Stimulated activated CD4-positive, alpha-beta T cell treated with anti-CD3 and anti-CD28 coated beads, TNF-alpha, amount 100 ng/mL, for 24 hours (primary cell): ENCODE measurements at places on chromosomes 7 and 10.

DNA sequence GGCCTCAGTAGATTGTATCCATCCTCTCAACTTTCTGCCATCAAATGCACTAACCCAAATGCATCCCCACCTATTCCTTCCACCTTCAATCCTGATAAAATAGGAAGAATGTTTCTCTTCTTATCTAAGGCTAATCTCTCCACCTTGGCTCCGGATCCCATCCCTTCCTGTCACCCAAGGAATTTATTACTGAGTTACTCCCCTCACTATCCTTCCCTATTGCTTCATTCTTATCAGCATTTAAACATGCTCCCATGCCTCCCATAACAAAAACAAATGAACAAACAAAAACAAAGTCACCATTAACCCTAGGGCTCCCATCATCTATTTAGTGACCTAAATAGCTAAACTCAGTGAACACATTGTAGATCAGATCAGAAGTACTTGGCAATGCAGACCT lies 25.3 kb downstream of the AASS start:
- no peak for DNase-seq

GRCh38 chr10:77226452-77226851 lies 411.2 kb downstream of the KCNMA1 start:
- DNase-seq: no peak

DNA sequence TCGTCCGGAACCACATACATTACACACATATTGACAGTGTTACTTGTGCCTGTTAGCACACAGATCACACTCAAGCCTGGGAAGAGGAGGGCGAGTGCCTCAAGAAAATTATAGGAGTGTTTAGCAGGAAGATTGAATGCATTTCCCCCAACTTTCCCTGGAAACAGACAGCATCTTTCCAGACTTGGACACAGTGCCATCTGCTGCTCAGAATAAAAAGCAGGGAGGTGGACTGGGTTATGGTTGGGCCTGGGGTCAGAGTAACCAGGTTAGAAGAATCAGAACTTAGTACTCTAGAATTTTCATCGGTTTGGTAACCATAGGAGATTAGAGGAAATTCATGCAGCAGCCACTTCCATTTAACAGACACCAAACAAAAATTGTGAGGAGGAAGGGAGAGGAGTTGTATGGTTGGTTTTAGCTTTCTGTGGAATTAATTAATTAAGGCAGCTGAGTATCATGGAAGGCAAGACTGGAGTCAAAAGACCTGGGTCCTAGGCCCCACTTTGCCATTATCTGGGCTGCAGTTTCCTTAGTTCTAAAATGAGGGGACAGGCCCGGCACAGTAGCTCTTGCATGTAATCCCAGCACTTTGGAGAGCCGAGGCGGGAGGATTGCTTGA lies 43.4 kb upstream of the OPTN start:
- DNase-seq: no peak

DNA sequence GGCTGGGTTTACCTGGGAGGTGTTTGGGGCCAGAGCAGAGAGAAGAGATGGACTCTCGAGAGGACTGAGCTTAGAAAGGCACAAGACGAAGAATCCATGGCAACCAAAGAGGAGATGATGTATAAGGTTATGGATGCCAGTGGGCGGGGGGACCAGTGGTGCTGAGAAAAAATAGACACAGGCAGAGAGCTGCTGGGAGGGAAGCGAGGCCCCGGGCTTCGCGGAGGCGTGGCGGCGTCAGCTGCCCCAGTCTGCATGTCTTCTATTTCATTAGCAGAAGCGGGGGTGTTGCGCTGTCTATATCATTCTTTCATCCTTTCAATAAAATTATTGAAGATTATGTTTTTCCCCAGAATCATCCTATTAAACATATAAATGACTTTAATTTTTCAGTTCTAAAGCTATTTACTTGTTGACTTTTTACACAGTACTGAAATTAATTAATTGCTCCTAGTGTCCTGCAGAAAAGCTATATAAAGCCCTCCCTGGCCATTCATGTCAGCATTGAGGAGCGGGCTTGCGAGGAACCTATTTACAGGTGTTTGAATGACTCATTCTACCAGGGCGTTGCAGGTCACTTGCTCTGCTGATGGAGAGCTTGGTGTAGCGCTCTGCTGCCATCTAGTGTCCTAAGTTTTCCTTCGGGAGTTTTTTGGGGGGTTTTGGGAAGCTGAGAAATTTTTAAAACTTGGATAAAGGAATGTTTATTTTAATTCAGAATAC lies 42.9 kb upstream of the BHLHA15 start:
- DNase-seq: peak; percentile 52

DNA sequence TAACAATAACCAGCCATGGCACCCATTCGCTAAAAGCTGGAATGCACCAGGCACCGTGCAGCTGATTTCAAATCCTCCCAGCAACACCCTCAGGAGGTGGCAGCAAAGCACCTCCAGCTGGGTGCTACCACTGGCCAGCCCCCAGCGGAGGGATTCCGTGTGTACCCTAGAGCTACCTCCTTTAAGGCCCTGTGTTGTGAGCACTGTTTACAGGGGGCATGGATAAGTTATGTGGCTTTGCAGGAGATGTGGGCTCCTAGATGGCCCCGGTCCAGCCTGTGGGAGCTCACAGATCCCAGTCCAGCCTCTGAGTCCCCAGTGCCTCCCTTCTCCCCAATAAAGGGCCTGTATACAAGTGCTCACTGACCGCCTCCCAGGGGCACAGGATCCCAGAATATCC lies 27.1 kb downstream of the TNRC18 start:
- peak; percentile 42 for DNase-seq

DNA sequence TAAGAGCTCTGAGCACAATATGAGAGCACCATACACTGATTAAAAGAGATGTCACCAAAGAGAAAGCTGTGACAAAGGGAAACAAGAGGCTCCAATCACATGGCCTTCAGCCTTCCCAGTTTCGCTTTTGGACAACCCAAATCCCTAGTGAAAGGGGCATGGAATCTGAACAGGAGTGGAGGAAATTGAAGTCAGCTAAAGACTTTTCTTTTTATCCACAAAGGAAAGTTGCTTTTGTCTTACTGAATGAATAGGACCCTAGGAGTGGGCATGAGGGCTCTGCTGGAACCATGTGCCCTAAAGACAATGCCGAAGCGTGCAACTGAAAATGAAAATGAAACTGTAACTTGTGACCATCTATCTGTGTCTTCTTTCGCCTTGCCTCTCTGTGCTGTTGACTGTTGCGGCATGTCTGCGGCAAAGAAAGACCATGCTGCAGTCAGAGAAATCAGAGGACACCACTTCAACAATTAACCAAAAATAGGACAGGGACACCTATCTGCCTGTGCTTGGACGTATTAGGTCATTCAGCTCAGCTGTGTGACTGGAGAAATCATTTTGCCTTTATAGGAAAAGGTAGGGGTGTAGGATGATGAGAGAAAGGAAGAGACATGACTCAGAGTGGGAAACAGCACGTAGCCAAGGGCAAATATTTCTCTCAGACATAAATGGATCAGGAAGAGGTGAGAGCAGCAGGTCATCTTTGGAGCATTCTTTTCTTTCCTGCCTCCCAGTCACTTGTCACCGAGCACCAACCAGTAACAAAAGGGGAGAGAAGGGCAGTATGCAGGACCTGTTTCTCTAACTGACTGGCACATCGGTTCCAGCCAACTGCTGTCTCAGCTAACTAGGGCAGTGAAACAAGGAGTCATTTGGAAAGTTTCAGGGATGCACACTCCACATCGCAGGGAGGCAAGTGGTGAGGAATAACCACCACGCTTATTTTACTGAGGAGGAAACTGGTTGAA lies 12.3 kb downstream of the CAV2 start:
- DNase-seq: no peak

DNA sequence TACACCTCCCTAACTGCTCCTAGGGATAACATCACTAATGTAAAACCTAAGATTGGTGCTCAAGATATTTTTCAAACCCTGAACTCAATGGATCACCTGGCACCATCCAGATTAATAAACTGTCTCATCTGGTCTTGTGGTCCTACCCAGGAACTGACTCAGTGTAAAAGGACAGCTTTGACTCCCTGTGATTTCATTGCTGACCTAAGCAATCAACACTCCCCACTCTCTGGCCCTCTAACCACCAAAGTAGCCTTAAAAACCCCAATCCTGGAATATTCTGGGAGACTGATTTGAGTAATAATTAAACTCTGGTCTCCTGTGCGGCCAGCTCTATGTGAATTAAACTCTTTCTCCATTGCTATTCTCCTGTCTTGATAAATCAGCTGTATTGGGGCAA lies 6.2 kb upstream of the USP54 start:
- DNase-seq: no peak

GRCh38 chr7:106358103-106358663 lies 73.4 kb upstream of the NAMPT start:
- no peak for DNase-seq

GRCh38 chr10:65149878-65150277 lies 1628.7 kb downstream of the REEP3 start:
- DNase-seq: no peak

DNA sequence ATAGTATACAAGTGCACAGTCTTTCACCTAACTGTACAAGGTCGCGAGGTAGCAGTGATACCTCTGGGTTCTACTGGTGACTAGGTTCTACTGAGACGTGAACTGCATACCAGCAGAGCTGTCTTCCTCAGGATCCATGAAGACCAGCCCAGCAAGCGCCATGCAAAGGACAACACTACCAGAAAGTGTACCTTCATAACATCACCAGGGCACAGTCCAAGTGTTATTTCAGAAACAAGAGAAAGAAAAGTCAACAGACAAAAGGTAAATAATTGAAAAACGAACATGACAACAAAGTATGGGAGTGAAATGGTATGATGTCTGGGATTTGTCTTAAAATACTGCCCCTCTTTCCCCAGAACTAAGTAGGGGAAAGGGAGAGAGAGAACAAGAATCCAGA lies 141.1 kb upstream of the ASAH2 start:
- DNase-seq: no peak

GRCh38 chr7:158975526-158976467 lies 119.4 kb downstream of the DYNC2I1 start:
- no peak for DNase-seq

DNA sequence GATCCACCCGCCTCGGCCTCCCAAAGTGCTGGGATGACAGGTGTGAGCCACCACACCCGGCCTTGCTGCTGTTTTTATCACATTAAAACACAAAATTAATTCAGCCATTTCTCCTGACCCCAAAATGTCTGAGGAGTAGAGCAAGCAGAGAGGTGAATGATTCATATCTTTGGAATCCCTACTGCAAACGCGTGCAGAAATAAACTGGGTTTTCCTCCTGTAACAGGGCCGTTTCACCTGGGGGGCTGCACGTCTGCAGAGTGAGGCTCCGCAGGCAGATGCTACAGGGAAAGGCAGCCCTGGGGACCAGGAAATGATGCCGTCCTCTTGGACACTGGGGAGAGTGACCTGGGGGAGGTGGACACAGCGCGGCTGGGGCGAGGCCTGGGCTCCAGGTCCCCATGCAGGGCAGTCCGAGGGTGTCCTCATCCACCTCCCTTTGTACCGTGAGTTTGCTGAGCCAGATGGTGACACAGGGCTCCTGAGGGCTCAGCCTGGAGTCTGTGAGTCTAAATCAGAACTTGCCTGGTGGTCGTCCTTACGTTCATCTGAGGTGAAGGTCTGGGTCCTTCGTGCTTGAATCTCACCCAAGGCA lies 41.9 kb downstream of the PDGFA start:
- no peak for DNase-seq

DNA sequence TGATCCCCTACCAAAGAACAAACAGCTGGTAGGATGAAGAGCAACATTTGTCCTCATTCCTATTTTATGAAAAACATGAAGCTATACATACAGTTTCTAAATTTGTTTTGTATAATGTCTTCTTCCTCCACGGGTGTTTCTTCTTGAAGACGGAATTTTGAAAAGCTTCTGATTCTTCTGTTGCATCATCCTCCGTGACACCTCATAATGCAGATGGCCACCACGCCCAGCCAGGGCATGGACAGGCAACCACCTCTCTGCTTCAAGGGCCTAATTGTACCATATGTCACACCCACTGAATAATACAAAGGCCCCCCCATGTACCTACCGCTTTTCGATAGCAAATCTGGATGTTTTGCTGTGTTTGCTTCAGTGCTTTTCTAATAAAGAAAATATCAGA lies at the start of gene SUN3:
TSS of gene SUN3 (minus strand) at position 170 of the 400 bp plus-strand sequence. CDS start at position 1, 169 bp downstream.
- DNase-seq: no peak

DNA sequence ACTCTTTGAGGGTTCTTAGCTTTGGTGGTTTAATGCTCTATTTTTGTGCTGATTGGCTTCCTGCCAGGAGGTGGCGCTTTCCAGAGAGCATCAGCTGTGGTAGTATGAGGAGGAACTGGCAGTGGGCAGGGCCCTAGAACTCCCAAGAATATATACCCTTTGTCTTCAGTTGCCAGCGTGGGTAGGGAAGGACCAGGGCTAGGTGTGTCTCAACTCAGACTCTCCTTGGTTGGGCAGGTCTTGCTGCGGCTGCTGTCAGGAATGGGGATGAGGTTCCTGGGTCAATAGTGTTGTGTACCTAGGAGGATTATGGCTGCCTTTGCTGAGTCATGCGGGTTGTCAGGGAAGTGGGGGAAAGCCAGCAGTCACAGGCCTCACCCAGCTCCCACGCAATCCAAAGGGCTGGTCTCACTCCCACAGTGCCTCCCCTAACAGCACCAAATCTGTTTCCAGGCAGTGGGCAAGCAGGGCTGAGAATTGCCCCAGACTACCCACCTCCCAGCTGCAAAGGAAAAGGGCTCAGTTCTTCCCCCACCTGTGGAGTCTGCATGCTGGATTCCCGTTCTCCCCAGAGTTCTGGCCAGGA lies 191.5 kb downstream of the PHTF2 start:
- DNase-seq: no peak

DNA sequence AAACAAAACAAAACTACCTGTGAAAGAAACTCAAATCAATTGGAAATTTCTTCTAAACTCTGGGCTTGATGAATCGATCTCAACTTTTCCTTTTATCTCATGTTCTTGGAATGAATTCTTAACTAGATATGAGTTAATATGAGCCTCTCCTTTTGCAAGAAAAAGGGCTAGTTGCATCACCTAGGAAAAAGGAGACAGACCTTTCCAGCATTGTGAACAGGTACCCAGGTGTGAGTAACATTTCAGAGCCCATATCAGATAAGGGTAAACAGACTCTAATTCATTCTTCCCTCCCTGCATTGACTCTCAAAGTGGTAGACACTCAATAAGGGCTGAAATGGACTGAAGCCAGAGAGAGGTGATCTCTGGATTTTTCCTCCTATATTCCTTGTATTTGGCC lies 103.8 kb upstream of the AGR3 start:
- no peak for DNase-seq

DNA sequence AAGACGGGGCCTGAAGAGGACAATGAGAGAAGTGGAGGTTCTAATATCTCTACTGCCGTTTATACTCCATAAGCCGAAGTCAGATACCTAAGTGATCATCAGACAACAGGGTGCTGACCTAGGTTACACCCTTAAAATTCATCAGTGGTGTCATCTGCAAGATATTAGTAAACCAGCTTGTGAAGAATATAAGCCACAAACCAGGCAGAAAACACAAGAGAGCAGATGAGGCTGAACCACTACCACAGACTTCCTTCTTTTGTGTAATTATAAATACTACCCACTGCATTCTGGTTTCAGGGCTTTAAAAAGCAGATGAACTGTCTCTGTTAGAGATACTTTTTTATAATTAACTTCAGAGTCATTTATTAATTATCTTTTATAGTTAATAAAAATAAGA lies 69.0 kb upstream of the LRRC17 start:
- no peak for DNase-seq

- no peak for DNase-seq
These were observed 58.6 kb downstream of the RALA start for GRCh38 chr7:39681887-39682441.

GRCh38 chr10:59585046-59585700 lies 124.5 kb downstream of the SLC16A9 start:
- no peak for DNase-seq

GRCh38 chr7:9071160-9071762 lies 637.9 kb downstream of the NXPH1 start:
- no peak for DNase-seq

GRCh38 chr7:47488201-47488968 lies 93.5 kb downstream of the TNS3 start:
- no peak for DNase-seq
